Left lung (tissue), 14 donors: ENCODE measurements at places on chromosomes 7 and 10. TPM values are rescaled to one million over a fixed set of nuclear protein-coding genes. Genes with fewer than 3 reads are reported as not detected.

PTPRN2 gene
- total RNA-seq = 6.9 TPM

MNX1 gene
- total RNA-seq = 0.26 TPM

BEND7 gene
- total RNA-seq = 12.8 TPM

CARD11 gene
- total RNA-seq = 4.7 TPM

OPN4 gene
- not detected for total RNA-seq

FAM237B gene
- not detected for total RNA-seq

CPA2 gene
- not detected for total RNA-seq

DNA sequence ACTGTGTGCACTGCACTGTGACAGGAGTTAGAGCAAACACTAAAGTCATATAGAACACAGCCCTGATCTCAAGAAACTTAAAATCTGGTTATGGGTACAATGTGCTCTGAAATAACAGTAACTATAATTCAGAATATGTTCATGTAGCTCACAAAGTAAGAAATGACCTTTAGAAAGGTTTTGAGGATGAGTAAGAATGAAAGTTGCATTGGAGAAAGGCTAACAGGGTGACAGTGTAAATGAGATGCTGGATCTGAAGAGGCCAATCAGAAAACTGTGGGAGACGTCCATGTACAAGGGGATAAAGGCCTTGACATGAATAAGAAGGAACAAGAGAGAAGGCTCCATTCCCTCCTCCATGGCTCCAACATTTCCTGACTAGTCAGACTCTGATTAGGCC lies 124.7 kb downstream of the GRM3 start:
- no peak for DNase-seq

DNA sequence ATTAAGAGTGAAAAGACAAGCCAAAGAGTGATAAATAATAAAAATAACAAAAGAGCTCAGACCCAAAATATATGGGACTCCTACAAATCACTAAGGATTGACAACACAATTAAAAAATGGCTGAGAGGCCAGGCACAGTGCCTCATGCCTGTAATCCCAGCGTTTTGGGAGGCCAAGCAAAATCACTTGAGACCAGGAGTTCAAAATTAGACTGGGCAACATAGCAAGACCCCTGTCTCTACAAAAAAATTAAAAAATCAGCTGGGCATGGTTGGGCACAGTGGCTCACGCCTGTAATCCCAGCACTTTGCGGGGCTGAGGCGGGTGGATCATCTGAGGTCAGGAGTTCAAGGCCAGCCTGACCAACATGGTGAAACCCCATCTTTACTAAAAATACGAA lies 137.3 kb downstream of the IDE start:
- no peak for DNase-seq

GRCh38 chr10:35375091-35375765 lies 38.9 kb downstream of the CCNY start:
- DNase-seq = no peak

DNA sequence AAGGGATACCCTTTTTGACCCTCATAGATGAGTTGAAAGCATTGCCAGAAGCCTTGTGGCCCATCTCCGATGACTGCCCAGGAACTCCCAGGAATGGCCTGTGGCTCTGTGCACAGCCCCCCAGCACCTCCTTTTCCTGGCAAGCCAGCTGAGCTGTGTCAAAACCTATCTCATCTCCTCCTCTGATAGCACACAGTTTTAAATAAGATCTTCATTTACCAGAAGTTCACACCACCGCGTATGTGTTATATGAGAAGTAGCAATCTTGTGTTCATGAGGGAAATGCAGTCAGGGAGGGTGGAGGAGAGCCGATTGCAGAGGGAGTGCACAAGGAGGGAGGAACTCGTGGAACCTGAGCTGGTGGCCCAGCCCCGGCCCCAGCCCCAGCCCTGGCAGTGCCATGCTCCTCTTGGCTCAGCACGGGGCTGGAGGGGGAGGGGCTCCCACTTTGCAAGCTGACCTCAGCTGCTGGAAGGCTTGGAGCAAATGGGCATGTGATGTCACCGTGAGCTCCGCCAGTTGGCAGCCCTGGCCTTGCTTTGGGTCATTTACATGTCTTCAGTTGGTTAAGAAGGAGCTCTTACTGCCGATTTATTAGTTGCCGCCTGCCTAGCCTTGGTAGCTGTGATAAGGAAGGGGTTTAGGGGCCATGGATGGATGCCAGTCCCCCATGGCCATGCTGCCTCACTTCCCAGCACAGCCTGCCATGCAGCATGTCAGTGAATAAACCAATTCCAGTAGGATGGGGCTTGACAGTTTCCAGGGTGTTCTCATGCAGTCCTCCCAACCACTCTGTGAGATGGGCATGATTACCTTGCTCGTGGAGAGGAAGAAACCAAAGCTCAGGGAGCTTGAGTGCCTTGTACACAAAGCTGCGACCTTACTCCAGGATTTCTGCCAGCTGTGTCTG lies 20.0 kb downstream of the UNC5B start:
- peak; percentile 69 for DNase-seq

- no peak for DNase-seq
These were observed 169.5 kb upstream of the CHRM2 start for GRCh38 chr7:136698977-136699376.

GRCh38 chr10:12358863-12359564 lies 9.7 kb downstream of the CAMK1D start:
- no peak for DNase-seq

GRCh38 chr10:71502190-71502589 lies 105.5 kb downstream of the CDH23 start:
- DNase-seq = no peak

DNA sequence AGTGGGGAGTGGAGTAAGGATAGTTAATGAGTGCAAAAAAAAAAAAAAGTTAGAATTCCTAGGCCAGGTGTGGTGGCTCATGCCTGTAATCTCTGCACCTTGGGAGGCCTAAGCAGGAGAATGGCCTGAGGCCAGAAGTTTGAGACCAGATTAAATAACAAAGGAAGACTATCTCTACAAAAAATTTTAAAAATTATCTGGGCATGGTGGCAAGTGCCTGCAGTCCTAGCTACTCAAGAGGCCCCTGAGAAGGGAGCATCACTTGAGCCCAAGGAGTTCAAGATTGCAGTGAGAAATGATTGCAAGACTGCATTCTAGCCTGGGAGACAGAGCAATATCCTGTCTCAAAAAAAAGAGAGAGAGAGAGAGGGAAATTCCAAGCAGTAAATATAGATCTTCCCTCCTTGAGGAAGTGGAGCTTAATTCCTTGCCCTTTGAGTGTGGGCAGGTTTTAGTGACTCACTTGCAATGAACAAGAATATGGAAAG lies 19.5 kb upstream of the CSTF2T start:
- DNase-seq = no peak

DNA sequence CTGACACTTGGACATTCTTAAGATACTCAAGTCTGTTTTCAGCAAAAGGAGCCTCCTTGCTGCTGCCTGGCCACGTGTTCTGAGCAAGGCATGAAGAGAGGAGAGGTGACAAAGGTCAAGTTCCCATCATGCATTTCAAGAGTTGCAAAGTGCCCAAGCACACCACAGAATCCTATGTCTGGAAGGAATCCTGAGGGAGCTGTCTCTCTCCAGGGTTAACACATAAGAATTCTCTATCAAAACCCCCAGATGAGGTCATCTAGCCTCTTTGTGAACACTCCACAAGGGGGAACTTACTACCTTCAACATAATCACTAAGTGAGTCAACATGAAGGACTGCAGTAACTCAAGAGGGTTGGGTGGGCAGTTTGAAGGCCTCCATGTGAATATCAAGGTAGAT lies 155.5 kb downstream of the RNF216 start:
- no peak for DNase-seq

DNA sequence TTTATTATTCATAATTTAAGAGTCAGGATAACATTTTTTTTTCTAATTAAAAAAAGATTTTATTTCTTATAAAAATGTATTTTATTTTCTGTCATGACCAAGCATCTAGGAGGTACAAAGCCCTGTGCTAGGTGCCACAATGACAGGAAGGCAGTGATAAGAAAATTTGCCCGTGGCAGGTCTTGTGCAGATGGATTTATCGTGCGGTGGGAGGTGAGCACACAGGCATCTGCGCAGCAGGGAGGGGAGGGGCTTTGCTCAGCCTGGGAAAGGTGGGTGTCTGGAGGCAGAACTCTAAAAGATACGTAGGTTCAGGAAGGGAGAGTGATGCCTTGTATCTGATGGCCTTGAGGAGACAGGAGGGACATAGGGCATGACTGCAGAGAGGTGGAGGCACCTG lies 115.6 kb downstream of the ABCA13 start:
- no peak for DNase-seq

- DNase-seq = no peak
These were observed 2.7 kb downstream of the EVX1 start for GRCh38 chr7:27245124-27245797.

- no peak for DNase-seq
These were observed 75.7 kb downstream of the SPAG6 start for GRCh38 chr10:22420787-22421517.

DNA sequence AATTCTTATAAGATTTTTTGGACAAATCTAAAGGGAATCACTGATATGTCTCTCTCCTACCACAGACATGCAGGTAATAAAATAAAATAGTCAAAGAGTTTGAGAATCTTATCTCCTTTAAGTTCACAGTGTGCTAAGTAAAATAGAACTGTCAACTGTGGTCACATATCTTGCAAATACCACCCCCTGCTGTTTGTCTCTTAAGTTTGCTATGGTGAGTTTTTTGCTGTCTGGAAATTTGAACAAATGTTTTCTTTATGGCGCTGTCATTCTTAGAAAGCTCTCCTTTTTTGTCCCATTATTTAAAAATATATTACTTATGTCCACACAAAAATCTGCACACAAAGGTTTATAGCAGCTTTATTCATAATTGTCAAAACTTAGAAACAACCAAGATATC lies 19.6 kb downstream of the GIMAP5 start:
- DNase-seq = no peak

- DNase-seq = no peak
These were observed at the start of gene KCNMA1 for GRCh38 chr10:77637532-77638320. Gene KCNMA1, minus strand, starts transcription at chr10:77637808.

- DNase-seq = peak; percentile 38
These were observed 46.6 kb downstream of the ALOX5 start for GRCh38 chr10:45420453-45421192.

GRCh38 chr10:128660726-128661125 lies 534.5 kb upstream of the MKI67 start:
- DNase-seq = no peak

DNA sequence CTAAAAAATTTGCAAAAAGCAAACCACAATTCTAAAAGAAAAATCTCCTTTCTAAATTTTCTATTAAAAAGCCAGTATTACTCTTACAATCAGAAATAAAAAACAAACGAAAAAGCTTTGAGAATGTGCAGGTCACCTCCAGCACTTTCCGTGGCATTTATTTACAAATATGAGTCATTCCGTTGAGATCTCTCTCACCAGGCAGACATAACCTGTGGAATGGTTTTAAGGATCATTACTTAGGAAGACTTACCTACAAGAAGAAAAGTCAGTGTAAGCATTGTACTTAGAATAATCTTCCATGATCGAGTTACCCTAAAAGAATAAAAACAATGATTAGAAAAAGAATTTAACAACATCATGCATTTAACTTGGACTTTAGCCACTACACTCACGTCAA lies 3.3 kb downstream of the SUN3 start:
- no peak for DNase-seq
